NCI-H2171 treated with DMSO at 0.1 percent for 48 hours (cell line): ENCODE measurements at places on chromosomes 13 and 19.

DNA sequence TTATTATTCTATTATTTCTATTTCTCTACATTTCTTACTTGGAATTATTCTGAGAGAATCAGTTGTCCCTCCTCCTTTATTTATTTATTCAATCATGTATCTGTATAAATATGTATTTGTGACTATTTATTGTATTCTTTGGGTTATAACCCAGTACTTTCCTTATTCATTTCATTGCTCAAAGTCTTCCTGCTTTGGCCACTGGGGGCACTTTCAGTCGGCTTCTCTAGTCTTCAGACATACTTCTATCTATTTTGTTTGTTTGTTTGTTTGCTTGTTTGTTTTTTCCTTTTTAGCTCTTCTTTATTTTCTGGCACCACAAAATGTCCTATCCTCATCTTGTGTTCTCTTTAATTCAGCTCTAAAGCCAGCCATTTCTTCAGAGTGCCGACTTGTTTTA, 260.4 kb downstream of the NALCN start:
- DNase-seq = no peak

DNA sequence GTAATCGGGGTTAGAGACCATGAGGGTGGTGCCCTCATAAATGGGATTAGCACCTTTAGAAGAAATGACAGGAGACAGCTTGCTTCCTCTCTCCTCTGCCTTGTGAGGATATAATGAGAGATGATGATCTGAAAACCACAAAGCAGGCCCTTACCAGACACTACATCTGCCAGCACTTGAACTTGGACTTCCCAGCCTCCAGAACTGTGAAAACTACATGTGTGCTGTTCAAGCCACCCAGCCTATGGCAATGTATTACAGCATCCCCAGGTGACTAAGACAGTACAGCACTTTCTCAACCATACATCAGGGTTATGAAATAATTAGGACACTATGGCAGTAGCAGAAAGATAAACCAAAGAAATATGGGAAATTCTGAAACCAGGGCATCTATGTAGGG, 7.4 kb downstream of the ZNF564 start:
- DNase-seq = no peak

- no peak for DNase-seq
Observed at GRCh38 chr19:12865746-12866415, 15.4 kb downstream of the DNASE2 start.

DNA sequence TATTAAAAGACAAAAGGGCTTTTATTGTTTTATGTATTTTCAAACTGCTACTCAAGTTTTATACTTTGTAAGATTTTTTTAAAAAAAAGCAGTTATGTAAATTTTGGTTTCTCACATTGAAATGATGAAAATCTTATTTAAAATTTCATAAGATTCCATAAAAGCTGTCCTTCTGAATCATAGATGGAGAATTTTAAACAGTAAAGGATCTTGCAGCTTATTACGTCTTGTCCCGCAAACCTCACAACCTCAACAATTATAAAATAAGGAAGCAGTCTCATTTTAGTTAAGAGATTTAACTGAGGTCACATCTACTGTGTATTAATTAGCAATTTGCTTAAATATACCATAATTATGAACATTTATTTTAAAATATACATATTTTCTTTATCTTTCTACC, 581.0 kb upstream of the SPRY2 start:
- DNase-seq = no peak

DNA sequence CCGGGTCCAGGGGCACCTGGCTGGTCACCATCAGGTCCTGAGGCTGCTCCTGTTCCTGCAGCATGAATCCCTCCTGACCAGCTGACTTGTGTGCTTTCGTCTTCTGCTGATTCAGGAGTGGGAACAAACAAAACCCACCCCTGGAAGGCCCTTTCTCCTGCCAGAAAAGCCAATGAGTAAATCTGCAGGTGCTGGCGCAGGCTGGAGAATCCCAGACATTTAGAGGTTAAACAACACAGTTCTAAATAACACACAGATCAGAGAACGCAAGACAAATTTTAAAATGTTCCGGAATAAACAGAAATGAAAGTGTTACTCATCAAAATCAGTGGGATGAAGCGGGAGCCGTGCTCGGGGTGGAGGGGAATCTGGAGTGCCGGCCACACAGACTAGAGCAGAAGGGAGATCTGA, 60.6 kb upstream of the C13orf46 start:
- DNase-seq = no peak

DNA sequence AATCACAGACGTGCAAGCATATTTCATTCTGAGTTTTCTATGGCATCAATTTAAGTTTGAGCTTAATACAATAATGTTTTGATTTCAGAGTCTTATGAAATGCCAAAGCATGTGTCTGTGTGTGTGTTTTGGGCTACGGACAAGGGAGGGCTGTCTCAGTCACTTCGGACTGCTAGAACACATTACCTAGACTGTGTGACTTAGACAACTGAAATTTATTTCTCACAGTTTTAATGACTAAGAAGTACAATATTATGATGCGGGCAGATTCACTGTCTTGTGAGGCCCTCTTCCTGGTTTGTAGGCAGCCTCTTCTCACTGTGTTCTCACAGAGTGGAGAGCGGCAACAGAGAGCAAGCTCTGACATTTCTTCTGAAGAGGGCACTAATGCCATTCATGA, 1202.0 kb downstream of the EFNB2 start:
- no peak for DNase-seq

GRCh38 chr19:53908106-53908934, 758 bp upstream of the CACNG7 start:
- peak; percentile 6 for DNase-seq

DNA sequence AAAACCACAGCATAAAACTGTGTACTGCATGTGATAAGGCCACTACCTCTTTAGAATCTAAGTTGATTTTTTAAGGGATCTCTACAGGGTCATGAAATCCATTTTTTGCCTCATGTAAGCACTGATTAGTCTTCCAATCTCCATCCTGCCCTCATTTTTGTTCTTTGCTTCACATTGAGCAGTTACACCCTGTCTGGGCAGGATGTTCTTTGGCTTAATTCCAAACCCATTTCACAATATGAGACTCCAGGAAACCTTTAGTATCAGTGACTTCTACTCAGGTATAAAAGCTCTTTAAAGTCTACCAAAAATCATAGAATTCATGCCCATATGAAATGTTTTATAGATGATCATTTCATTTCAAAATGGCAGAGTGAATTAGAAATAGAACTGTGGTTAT, 592.6 kb downstream of the TBC1D4 start:
- no peak for DNase-seq

GRCh38 chr13:99653526-99653925, 152.3 kb downstream of the TM9SF2 start:
- no peak for DNase-seq

- no peak for DNase-seq
Observed at GRCh38 chr13:112583592-112584277, 4.2 kb downstream of the TUBGCP3 start.

DNA sequence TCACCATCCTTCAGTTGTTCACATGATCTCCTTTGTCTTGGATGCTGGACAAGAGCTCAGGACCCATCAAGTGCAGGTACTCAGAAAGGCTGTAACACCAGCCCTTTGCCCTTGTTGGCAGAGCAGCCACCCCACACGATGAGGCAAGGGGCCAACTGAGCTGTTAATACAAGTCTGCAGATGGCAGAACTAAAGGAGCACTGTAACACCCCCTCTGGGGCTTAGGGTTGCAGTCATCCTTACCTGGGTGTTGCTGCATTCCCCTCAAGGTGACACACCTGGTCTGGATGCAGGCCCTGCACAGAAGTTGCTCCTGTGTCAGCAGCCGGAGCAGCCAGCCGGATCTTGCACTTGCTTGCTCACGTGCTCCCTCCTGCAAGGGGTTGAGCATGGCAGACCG, 52.0 kb downstream of the STARD13 start:
- DNase-seq = no peak

- DNase-seq = no peak
Observed at GRCh38 chr19:3423183-3423829, 56.9 kb downstream of the NFIC start.

DNA sequence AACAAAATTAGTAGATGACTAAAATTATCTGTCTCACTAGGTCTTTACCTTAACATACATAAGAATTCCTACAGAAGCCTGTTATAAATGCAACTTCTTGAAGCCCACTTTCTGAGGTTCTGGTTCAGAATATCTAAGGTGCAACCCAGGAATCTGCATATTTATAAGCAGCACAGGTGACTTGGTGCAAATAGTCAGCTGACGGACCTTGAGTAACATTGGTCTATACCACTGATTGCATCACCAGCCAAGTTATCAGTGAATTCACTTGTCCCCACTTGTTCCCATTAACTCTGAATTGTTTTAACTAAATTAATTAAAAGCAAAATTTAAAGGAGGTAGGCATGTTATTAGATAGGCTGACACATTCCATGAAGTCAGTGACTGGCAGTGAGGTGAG, 109.9 kb downstream of the FRY start:
- DNase-seq = no peak

- DNase-seq = no peak
Observed at GRCh38 chr13:111130116-111130508, 15.0 kb downstream of the ARHGEF7 start.

- no peak for DNase-seq
Observed at GRCh38 chr13:88288326-88288725, 617.2 kb downstream of the SLITRK5 start.

GRCh38 chr13:110657196-110657595, 41.9 kb downstream of the NAXD start:
- DNase-seq = no peak

GRCh38 chr13:91313581-91313980, 33.9 kb upstream of the MIR17HG start:
- DNase-seq = no peak
